ENCODE measurements at places on chromosomes 11 and 22. TPM values are rescaled to one million over a fixed set of nuclear protein-coding genes. Genes with fewer than 3 reads are reported as not detected.

The HTR3A gene
- total RNA-seq: not detected

The MFNG gene
- 33.6 TPM for total RNA-seq

The OR8G1 gene
- total RNA-seq: not detected

The MMP8 gene
- 2.6 TPM for total RNA-seq

The RIMBP3B gene
- 0.06 TPM for total RNA-seq

The ARCN1 gene
- 176 TPM for total RNA-seq

The DGCR6L gene
- 25.7 TPM for total RNA-seq

DNA sequence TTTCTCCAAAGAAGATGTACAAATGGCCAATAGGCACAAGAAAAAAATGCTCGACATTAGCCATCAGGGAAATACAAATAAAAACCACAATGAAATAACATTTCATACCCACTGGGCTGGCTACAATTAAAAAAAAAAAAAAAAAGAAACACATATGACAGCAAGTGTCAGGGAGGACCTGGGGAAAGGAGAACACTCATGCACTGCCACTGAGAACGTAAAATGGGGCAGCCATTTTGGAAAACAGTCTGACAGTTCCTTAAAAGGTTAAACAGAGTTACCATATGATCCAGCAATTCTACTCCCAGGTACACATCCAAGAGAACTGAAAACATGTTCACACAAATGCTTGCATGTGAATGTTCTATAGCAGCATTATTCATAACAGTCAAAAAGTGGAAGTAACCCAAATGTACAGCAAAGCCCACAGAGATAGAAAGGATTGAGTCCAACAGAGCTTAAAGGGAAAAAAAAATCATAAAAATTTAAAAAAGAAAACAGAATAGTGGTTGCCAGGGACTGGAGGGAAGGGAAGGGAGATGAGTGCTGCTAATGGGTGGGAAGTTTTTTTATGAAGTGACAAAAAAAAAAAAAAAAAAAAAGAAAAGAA, 48.4 kb upstream of the CYP2D6 start:
- no peak for DNase-seq

DNA sequence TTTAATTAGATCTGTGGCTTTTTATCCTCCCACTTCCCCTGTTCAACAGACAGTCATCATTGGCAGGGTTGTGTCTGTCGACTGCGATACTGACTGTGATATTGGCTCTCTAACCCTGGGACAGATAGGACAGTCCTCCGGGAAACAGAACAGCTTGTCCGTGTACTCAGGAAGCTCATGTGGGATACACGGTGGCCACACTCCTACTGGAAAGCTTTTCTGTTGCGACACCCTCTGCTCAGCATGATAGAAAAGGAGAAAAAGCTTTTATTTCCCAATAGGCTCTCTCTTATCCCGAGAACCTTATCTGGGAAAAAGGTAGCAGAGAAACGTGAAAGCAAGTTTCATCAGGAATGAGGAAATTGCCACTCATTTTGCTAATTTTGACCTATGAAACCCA, 60.4 kb upstream of the HSPA8 start:
- DNase-seq: no peak

GRCh38 chr22:38967451-38968450, 10.3 kb downstream of the APOBEC3A start:
- DNase-seq: no peak

DNA sequence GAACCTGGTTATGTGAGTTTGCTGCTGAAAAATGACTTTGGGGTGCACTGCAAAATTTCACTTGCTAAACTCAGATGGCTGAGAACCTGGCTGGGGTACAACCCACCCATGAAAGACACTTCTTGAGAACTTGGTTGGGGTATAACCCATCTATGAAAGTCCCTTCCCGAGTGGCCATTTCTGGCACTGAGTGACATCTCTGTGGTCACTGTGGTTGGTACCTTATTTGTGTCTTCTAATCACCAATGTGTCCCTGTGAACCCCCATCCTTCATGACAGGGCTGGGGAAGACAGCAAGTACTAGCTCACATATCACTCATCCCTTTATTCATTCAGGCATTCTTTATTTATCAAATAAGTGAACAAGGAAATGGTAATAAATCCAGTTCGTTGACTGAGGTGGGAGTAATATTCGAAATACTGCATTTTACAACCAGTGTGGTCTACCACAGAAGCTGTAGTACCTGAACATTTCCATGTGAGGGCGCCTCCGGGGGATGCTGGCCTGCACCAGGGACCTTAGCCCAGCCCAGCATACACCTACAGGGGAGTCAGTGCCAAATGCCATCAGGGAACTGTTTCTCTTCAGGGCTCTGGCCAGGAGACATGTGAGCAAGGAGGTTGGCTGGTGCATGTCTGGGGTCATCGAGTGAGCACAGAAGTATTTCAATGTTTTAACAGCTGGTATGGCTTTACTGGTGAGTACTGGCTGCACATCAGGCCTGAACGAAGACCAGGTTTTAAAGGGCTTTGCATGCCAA, 122.1 kb downstream of the CSNK2A3 start:
- no peak for DNase-seq

DNA sequence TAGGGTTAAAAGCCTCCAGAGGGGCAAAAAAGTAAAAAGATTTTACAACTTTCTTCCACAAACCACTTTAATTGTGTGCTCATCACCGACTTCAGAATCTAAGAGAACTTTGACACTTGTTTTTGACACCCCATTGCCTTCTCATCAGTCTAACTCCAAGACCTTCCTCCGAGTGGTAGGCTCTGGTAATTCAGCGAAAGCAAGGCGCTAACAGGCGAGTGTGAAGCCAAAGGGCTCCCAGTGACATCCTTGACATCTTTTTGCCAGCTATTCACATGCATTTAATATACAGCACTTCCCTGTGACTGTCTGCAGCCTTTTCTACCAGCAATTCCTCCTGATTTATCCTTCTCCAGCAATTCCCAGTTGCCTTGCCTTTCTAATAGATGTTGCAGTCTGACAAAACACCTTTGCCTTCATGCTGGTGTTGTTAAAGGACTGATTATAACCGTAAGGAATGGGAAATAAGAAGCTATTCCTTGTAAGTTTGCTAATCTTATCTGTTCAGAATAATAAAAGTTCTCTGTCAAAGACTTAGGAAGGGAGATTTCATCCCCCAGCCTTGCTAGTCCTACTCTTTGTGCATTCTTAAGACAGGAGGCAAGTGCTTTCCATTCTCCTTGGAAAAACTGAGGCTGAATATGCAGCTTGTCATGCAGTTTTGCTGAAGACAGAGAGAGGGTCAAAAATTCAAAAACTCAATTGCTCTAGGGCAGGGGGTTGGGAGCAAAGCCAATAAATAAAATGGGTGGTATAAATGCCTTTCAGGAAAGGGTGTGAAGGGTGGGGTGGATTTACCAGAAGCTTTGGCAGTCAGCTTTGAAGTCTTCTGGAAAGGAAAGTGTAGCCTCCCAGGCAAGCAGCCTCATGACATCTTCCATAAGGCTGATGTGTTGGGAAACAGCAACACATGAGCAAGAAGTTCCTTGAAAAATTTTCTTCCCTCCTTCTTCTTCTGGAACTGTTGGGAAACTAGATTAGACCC, 39.1 kb downstream of the SNX19 start:
- no peak for DNase-seq

DNA sequence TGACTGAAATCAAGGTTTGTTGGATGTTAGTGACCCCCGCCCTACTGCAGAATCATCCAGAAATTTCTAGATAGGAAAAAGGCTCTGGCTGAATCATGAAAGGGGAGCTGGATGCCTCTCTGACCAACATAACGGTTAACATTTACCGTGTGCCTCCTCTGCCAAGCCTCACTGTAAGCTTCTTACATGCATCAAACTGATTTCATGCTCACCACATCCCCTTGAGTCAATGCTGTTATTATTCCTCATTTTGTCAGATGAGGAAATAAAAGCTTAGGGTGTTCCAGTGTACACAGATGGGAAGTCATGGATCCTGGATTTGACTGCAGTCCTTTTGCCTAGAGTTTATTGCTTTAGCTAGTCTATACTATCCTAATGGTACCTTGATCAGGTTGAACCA, 5.9 kb upstream of the HMOX1 start:
- no peak for DNase-seq

DNA sequence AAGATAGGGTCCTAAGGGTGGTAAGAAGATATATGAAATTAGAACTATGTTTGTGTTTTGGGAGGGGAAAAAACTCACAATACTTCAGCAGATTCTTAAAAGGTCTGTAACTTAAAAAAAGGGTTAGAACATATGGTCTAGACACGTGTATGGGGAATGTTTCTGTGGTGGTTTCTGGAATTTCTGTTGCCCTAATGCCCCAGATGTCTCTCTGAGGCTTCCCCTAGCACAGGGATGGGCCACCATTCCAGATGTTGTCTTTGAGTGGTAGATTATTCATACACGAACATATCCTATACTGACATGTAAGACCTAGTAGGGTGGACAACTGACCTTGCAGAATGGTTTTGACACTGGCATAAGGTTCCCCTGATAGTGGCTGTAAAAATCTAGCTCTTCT, 26.2 kb downstream of the EHF start:
- DNase-seq: no peak

GRCh38 chr11:2072551-2073261, 66.5 kb downstream of the IGF2 start:
- DNase-seq: no peak

GRCh38 chr22:41899992-41900651, 14.8 kb downstream of the SHISA8 start:
- DNase-seq: no peak

Data from mesenteric fat pad (tissue), 1 donor.